ENCODE measurements at places on chromosomes 2 and 18.

DNA sequence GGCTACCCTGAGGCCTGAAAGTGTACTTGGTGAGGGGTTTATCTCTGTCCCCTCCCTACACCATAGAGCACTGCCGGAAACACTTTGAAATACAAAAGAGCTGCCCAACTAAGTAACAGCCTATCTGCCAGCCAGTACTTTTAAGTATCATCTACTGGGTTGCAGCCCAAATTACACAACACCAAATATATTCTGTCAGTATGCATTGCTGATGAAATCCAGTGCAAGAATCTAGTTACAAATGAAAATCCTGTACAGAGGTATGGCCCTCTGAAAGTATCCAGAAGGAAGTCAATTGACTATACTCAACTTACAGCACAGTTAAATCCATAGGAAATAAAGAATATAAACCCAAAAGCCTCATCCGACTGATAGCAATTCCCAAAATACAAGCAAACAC is 280.8 kb downstream of the CCDC85A start:
- peak; percentile 13 for DNase-seq

DNA sequence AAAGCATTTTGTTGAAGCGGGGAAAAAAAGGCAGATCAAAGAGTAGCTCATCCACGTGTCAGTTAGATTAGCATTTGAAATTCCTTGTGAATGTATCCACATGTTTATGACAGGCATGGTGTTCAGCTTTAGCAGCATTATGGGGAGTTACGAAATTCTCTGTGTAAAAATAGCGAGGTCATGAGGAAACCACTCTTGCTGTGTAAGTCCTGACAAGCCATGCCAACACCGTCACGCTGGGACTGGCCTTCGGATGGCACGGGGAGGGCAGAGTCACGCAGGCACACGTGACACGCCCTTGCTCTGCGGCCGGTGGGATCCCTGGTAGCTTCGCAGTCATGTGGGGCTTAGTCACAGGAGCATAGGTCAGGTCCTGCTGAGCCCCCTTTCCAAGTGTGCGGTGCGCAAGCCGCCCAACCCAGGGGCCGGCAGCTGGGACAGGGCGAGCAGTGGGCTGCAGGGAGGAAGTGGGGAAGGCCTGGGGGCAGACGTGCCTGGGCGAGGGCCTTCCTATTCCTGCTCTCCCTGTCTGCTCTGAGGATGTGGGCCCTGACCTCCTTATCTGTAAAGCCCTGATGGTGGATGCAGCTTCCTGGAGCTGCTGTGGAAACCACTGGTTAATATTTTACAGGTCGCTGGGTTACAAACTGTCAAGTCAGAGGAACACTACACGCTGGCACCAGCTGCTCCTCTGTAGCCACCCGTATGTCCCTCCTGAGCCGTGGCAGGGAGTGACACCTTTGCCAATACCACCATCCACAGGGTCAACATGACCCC is 18.0 kb downstream of the MBP start:
- DNase-seq: no peak

DNA sequence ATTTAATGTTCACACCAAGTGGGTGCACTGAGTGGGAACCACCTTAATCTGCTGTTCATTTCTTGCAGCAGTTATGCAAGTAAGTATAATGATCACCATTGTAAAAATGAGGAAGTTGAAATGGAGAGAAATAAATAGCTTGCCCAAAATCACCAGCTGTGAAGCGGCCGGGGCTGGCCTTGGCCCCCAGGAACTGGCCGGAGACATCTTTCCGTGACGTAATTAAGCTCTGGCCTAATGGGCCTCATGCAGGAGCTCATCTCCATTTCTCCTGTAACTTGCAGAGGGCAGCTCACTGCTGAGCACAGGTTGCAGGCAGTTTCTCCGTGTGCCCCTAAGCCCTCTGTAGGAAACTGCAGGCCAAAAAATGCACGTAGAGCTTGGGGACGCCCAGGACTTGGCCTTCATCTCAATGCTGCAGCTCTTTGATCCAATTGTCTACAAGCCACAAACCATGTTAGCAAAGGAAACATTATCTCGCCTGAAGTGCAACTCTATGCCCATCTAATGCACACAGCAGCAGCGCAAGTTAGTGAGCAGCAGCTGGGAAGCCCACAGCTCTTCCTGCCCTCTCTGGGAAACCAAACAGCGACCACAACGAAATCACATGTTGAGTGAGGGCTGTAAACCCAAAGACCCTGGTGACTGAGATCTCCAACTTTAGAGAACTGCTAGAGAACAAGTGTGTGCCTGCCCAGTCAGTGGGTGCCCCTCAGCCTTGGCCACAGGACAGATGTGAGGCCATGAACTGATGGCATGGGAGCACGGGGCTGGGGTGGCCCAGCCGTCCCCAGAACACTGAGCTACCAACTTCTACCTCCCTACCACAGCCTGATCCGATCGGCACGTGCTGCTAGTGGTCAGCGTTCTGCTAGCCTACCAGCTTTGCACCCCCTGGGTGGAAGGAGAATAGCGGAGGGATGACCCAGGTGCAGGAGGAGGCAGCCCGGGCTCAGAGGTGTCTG is 28.8 kb downstream of the APCDD1 start:
- DNase-seq: no peak

DNA sequence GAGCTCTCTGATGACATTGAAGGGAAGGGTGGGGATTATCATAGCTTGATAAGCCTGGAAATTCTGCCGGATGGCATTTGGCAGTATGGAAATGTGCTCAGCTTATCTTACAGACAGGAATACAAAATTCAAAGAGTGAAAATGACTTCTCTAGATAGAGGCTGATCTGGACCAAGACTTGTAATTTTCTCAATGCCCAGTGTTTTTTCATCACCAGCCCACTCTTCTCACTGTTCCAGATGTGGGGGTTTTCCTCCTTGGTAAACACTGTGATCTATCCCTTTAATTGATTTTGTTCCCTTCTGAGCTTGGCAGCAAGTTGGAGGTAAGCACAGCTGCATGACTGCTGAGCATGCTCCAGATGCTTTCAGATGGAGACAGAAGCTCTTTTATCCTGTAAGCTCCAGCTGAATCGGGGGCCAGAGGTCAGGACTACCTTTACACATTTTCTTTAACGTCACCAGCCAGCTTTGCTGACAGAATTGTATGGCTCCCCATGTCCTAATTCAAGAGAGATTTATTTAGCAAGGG is 287.4 kb upstream of the TCF4 start:
- no peak for DNase-seq

- no peak for DNase-seq
Measured at GRCh38 chr2:44450806-44451205, 89.1 kb downstream of the CAMKMT start.

DNA sequence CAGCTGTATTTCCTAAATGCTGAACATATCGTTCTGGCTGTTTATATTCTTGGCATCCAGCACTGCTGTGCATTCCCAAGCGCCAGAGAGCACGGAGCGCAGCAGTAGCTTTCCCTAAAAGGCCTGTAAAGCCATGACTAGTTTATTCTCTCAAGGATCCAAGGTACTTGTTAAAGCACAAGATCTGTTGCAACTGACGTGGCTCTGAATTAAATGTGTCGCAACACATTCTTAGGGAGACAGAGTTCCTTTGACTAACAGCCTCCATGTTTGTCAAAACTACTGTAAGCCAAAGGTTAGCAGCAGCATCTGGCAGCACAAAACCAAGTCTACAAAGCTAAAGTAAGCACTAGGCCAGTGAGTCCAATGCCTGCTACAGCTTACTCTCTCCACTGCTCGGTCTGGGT is 188.6 kb upstream of the FN1 start:
- no peak for DNase-seq

GRCh38 chr2:157501026-157501425 is 57.1 kb upstream of the CYTIP start:
- no peak for DNase-seq

- no peak for DNase-seq
Measured at GRCh38 chr2:189851174-189851826, 67.0 kb downstream of the PMS1 start.
